Activated T-helper 1 cell treated with anti-CD3 and anti-CD28 coated beads, Interleukin-12 subunit alpha, Interleukin-12 subunit beta, Interleukin-2, Interleukin-4 antibody, amounts not matched to agents 30 ng/mL and 10 ng/mL and 1 ng/mL, durations not matched to agents 14 hours and 24 hours and 36 hours (primary cell): ENCODE measurements at places on chromosomes 5 and 9.
A peak's percentile ranks its signal among the peaks of the same experiment; 100 is the strongest.

DNA sequence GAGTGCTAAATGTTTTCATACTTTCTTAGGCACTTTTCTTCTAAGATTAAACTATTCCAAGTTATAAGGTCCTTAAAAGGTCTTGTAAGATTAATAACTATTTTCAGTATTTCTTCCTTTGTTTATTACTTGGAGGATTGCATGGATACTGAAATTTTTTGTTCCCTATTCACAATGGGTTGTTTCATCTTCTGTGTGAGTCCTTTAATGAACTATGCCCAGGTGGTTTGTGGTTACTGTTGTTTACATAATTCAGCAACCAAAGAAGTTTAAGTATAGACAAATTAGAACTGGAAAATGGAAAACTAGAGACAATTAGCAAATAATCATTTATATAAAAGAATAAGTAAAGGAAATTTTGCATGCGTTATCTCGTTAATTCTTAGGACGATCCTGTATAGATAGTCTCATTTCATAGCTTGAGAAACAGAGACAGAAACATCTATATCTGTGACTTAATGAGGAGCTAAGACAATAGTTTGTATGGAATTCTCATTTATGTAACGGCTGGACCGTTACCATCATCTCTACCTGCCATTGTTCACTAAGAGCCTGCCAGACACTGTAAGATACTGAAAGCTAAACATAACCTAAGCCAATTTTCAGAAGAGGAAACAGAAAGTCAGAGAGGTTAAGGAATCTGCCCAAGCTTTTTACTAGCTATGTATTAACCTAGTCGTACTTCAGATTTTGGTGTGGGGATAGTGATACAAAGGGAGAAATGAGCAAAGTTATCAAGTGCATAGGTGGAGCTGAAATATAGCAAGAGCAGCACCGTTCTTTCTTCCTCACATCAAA lies 148.2 kb downstream of the PAM start:
- no peak for DNase-seq

DNA sequence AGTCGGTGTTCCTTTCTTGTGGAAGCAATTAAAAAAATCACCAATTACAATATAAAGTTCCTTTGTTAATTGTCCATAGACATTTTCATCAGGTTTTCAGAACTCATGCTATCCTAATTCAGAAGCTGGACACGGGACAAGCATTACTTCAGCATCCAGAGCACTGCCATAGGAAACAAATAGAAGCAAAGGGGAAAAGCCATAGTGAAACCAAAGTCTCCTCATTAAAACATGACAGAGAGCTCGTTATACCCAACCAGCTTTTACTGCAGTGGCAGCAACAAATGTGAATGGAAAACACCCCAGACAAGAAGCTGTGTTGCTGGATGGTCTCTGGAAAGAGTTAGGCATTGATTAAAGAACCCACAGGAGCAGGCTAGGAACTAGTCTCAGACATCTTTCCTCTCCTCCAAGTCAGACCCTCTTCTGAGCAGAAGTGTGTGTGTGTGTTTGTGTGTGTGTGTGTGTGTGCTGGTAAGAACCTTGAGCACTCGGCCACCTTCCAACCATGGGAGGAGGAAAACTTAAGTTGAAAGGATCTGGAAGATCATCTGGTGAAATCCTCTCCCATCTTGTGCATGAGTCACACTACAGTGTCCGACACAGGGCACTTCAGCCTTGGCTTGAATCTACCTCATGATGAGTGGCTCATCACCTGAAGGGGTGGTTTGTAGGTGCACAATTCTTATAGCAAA lies 162.6 kb upstream of the ADAMTS16 start:
- DNase-seq = no peak

DNA sequence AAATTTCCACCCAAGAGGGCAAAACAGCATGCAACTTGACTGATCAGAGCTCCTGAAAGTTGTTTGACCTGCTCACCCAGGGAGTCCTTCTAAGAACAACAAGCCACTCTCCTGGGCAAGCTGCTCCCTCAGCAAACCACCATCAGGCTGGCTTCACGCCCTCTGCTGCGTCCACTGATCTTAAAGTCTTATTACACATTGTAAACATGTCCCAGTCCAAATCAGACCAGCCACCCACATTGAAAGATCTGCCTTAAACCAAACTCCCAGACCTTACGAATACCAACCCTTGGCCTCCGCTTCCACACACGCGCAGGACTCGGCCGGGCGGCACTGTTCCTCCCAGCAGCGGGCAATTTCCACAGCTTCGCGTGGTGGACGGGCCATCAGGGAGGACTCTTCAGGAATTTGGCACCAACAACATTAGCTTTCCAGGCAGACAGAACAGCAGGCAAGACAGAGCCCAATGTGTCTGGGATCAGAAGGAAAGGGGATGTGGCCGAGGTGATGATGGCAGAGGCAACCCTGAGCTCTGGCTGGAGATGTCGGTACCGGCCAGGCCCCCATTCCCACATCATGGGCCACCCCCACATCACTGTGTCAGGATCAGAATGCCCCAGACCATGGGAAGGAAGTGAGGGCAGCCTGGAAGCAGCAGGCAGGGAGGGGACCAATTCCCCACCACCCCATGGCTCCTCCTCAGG lies 56.8 kb downstream of the SEMA4D start:
- DNase-seq = no peak

DNA sequence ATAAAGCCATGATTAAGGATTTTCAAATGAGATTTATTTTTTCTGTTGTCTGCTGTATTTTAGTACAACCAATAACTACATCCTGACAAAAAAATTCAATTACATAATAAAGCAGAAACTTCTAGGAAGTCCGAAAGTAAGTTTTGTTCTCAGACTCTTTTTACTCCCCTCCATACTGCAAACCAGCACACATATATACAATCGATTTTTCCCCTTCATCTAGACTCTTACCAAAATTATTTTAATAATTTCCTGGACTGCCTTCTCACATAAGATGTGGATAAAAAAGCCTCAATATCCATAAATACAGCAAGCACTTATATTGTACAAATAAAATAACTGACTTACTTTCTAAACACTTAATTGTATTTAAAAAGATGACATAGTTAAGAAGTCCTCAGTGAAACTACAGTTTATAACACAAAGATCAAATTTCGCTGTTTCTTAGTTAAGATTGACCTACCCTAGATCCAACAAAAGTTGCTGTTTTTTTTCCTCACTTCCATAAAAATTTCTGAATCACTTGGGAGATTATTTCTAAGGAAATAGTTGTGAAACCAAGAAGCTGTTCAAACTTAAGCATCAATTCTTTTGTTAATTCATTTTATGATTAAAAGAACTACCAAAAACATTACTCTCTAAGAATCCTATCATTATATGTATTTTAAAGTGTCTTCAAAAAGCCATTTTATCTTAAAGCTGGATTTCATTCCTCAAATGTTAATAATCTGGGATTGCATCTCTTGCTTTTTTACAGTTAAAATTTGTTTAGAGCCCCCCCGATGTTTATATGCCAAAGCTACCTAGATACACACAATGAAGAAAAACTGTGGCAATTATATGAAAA lies 74.7 kb upstream of the IFNE start:
- no peak for DNase-seq

- DNase-seq = no peak
These were observed 244.7 kb downstream of the COMMD10 start for GRCh38 chr5:116329503-116329902.

DNA sequence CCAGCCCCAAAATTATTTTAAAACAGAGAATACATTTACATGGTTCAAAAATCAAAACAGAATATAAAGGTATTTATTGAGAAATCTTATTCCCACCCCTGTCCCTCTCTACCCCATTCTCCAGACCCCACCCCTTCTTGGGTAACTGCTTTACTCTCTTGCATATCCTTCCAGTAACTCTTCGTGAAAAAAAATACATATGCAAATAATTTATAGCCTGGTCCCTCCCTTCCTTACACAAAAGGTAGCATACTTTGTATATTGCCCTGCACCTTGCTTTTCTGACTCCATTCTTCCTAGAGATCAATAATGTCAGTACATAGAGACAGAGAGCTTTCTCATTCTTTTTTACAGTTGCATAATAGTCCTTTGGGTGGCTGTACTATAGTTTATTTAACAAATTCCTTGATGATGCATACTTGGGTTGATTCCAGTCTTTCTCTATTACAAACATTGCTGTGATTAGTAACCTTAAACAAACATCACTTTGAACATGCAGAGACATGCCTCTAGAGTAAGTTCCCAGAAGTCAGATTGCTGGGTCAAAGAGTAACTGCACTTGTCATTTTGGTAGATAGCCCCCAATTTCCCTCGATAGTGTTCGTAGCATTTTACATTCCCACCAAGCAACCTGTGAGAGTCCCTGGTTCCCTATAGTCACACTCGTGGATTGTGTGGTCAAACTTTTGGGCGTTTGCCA lies 47.9 kb downstream of the STOM start:
- DNase-seq = no peak

- DNase-seq = no peak
These were observed 8.4 kb downstream of the LHX3 start for GRCh38 chr9:136196404-136197083.

- DNase-seq = no peak
These were observed 5.3 kb upstream of the SREK1 start for GRCh38 chr5:66138637-66139317.

DNA sequence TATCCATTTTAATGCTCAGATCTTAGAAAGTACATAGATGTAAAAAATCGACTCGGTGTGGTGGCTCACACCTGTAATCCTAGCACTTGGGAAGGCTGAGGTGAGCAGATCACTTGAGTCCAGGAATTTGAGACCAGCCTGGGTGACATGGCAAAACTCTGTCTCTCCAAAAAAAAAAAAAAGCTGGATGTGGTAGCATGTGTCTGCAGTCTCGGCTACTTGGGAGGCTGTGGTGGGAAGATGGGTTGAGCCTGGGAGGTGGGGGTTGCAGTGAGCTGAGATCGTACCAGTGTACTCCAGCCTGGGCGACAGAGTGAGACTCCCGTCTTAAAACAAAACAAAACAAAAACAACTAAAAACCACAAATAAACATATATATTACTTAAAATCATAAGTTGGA lies 61.4 kb downstream of the RASA1 start:
- DNase-seq = no peak

GRCh38 chr9:12696931-12697622 lies 3.9 kb downstream of the TYRP1 start:
- DNase-seq = no peak

DNA sequence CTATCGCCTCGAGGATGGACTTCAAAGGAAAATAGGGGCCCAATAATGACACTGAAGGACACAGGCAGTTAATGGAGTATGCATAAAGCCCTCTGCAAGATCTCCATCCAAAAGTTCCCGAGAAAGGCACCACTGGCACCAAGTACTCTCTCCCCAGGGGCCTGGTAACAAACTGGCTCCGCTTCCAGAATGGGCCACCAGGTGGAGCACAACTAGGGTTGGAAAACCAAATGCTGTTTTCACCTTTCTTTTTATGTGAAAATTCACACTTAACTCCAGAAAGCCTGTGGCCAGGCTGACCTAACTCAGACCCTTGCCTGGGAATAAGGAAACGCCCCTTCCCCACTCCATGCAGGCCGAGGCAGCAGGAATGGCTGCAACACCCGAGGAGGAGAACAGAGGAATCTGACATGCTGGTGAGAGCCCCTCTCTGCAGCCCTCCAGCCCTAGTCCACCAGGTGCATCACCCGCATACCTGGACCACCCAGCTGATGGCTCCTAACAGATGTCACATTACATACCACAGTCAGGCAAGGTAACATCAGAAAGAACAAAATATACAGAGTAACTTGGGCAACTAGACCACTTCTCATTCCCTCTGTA lies 42.8 kb downstream of the CAMSAP1 start:
- peak; percentile 39 for DNase-seq

DNA sequence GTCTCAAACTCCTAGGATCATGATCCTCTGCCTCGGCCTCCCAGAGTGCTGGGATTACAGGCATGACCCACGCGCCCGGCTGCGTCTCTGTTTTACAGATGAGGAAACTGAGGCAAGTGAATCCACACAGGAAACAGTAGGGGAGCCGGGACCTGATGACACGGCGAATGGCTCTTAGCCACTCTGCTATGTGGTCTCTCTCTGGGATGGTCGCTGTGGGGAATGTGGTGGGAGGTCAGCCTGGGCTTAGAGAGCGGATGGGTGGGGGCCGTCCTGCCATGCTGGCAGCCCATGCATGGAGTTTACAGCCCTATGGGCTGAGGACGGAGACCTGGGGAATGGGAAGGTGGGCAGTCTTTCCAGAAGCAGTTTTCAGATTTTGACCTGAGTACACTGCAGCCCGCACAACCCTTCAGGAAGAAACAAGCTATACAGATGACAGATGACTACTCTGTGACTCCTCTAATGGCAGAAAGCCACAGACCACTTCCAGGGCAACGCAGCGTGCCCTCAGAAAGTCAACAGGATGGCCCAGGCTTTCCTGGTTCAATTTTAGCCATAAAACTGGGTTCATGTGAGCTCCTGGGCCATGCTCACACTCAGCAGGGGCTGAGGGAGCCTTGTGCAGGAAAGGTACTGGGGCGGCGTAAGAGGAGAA lies 136.1 kb upstream of the RAPGEF1 start:
- DNase-seq = peak; percentile 2

GRCh38 chr9:121746411-121746810 lies 95.0 kb downstream of the DAB2IP start:
- DNase-seq = no peak

- DNase-seq = no peak
These were observed 295.9 kb upstream of the ZNF608 start for GRCh38 chr5:125042261-125042890.

DNA sequence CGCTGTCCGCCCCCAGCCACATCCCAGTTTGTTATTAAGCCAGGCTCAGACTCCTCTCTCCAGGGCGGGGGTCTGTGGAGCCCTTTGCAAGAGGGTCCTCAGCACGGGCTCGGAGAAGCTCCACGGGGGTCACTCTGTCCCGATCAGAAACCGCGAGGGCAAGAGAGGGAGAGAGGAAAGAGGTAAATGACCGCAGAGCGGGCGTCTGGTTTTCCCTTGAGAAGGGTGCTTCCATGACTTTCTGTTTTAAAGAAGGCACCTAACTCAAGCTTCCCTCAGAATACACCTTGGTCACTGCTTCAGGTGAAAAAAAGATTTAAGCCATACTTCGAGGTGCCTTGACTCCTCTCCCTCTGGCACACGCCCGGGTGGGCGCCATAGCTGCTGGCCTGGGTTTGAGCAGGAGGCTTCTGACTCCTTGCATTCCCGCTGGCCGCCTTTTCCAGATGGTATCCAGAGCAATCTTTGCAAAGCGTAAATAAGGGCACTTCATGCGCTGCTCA lies 5.8 kb upstream of the TERT start:
- no peak for DNase-seq

- no peak for DNase-seq
These were observed 227.7 kb downstream of the SMARCA2 start for GRCh38 chr9:2242831-2243330.

DNA sequence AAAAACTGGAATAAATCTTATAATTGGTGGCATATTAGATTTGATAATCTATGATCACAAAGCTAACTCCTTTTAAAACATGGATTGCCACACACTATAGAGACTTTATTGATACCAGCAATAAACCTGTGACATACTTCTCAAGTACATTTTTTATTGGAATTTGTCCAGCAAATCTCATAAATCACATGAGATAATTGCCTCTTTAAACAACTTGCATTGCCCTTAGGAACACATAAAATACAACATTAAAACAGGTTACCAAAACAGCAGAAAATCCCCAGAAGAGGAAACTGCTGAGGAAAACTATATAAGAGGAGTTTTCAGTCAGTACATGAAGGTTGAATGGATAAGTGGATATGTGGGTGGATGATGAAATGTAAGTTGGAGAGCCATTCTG lies 124.6 kb downstream of the SNCAIP start:
- DNase-seq = no peak
